ENCODE measurements at places on chromosomes 6 and 20.

GRCh38 chr6:128667339-128667858 is 147.0 kb upstream of the PTPRK start:
- no peak for DNase-seq

GRCh38 chr6:150408842-150409241 is 40.0 kb downstream of the IYD start:
- DNase-seq: no peak

- DNase-seq: no peak
These were observed 122.2 kb downstream of the RFPL4B start for GRCh38 chr6:112469306-112469705.

DNA sequence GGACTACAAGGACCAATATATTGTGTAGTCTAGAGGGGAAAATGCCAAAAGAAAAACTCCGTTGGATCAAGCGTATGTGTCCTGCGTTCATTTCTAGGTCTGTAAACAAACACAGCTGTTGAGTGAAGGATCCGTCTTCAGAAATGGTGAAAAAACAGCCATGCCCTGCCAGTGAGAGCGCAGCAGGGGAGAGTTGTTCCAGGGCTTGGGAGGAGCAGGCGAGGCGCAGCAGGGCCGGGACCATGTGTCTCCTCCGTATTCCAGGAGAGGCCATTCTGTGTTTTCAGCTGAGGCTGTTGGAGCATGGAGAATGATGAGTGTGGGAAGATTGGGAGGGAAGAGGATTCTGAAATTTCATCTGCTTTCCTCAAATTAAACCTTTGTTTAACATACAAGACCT is 38.0 kb downstream of the BMP6 start:
- no peak for DNase-seq

DNA sequence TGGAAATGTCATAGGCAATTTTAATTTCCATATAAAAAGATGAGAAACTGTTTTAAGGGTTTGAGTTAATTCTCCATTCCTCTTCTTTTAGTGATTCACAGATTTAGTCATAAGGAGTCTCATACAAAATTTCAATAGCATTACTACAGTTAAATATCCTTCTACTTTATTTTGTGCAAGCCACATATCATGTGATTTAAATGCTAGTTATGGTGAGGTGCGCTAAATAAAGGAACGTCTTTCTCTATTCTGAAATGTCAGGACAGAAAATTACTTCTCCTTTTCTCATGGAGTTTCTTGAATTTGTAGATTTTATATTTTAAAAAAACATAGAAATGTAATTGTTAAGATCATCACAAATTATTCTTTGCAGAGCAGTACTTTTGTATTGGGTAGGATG is 50.0 kb upstream of the SUPT3H start:
- DNase-seq: no peak

DNA sequence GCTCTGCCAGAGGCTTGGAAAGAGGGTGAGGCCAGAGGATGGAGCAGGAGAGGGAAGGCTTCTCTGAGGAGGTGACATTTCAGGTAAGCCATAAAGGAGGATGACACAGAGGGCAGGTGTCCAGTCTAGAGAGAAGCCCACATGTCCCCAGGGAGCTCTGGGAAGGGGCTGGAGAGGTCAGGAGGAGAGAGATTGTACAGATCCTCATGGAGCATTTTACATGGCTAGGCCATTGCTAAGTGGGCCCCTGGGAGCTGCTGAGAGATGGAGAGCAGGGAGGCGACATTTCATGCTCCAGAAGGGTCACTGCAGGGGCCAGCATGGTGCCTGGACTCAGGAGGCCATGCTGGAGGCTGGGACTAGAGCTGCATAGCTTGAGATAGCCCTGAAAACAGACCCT is 124.5 kb downstream of the TOX2 start:
- no peak for DNase-seq

DNA sequence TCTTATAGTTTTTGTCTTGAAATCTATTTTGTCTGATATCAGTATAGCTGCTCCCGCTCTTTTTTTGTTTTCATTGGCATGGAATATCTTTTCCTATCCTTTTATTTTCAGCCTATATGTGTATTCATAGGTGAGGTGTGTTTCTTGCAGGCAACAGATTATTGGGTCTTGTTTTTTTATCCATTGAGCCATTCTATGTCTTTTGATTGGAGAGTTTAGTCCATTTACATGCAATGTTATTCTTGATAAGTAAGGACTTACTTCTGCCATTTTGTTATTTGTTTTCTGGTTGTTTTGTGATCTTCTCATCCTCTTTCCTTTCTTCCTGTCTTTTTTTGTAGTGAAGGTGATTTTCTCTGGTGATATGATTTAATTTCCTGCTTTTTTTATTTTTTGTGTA is 24.0 kb upstream of the GRM4 start:
- DNase-seq: no peak

- DNase-seq: no peak
These were observed 3.2 kb upstream of the TUBB1 start for GRCh38 chr20:59015812-59016711.

DNA sequence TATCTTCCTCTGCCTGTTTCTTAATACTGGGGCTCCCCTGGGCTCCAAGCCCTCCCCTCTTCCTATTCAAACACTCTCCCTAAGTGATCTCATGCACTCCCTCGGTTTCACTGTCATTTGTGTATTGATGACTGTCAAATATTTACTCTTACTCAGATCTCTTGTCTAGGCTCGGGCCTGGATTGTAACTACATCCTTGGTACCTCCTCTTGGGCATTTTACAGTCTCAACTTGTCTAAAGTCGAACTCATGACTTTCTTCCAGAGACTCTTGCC is 189.4 kb upstream of the PRDM1 start:
- no peak for DNase-seq

DNA sequence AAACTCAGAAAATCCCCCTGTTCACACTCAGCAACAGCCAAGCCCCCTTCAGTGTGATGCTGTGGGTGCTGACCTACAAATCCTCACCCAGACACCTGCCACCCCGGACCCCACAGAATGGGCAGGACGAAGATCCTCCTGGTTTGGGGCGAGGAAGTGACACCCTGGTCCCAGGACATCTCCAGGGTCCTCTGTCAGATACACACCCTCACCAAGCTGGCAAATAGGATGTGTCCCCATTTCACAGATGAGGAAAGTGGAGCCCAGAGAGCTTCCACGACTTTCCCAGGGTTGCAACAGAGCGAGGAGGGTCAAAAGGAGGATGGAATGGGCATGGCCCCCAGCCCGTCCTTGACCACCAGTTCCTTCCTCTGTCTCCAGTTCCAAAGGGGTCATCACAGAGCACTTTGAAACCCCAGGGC is 92.0 kb upstream of the AFDN start:
- DNase-seq: no peak

DNA sequence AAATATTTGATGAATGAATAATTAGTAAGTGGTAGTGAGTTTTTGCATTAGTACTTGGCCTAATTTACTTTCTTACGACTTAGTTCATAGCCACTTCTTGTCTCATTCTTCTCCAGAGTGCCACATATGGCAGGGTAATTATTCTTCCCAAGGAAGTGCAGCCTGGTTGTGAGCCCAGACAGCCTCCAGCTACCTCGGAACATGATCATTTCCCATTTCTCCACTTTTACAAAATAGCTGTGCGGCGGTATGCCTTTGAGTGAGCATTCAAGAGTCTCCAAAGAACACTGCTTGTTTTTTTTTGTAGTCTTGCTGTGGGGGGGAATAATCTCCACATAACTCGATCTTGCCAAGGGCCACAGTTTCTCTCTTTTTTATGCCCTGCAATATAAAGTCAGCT is 765.0 kb downstream of the HDGFL1 start:
- no peak for DNase-seq

DNA sequence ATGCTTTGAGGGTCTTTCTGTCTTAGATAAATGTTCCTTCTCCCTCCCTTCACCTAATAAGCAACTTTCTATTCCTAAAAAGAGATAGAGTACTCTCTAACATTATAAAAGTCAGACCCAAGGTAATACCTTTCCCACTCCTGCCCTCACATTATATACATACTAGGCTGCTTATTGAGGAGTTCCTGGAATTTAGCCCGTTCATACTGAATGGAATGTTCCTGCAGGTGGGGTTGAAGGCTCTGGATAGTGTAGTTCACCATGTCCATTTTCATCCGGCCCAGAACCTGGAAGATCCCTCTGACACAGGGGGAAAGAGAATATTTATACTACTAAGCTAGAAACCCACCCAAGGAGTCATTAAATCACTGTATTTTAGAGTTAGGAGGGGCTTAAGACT is 20.4 kb downstream of the TCP11 start:
- no peak for DNase-seq

All from stromal cell of bone marrow (primary cell).